ENCODE measurements at places on chromosomes 2 and 18.
A peak's percentile ranks its signal among the peaks of the same experiment; 100 is the strongest.

GRCh38 chr2:240138254-240138984 is 2.0 kb downstream of the OTOS start:
- DNase-seq: no peak

- no peak for DNase-seq
Measured at GRCh38 chr18:57801761-57802212, 1.3 kb downstream of the ATP8B1 start.

DNA sequence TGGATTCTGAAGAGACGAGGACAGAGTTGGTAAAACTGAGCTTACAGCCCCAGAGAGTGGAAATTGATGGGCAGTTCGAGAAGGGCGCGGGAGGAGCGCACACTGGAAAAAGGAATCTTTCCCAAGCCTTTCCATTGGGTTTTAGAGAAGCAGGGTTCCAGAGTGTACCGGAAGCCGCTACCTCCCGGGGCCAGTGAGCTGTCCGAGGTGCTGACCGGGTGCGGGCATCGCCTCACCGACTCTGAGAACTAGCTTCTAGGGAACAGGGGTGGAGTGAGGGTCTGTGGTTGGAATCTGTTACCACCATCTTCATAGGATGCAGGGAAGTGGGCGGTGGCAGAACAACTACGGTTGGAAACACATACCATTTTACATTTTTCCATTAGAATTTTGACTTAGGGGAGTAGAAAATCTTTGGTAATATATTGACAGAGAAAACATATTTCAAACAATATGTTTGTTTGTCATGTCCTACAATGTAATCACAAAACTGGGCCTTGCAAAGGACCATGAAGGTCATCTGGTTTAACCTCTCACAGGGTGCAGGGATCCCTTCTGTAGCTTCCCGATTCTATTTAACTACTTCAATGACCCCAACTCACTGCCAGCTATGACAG is 724 bp downstream of the NMS start:
- DNase-seq: no peak

DNA sequence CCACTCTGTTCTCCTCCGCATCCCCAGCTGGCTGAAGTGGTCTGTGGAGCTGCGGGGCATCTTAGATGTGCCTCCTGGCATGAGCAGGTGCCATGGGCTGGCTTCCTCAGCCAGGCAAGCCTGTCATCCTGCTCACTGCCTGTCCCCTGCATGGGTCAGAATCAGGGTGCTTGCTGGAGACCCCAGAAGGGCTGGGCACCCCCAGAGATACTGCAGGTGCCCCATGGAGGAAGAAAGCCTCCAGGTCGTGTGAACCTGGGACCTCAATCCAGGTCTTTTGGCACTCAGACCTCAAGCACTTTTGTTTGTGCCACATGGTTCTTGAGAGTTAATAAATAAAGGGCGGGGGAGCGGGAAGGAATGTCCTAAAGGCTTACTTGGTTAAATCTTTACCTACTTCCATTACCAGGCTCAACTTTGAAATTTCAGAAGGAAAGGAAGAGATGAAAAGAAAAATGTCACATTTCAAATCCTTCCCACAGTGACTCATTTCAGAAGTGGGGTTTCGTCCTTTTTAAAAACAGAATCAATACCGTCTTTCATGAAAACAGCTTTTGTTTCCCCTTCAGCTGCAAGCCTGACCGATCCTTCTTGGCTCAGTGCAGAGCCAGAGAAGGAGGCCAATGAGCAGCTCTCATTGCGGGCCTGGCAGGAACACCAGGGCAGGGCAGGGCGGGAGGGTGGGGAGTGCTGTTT is 69.9 kb downstream of the RHOB start:
- DNase-seq: no peak

GRCh38 chr2:172647439-172647838 is 88.2 kb upstream of the RAPGEF4 start:
- DNase-seq: no peak

- DNase-seq: no peak
Measured at GRCh38 chr2:46569061-46569560, 89.7 kb downstream of the TMEM247 start.

DNA sequence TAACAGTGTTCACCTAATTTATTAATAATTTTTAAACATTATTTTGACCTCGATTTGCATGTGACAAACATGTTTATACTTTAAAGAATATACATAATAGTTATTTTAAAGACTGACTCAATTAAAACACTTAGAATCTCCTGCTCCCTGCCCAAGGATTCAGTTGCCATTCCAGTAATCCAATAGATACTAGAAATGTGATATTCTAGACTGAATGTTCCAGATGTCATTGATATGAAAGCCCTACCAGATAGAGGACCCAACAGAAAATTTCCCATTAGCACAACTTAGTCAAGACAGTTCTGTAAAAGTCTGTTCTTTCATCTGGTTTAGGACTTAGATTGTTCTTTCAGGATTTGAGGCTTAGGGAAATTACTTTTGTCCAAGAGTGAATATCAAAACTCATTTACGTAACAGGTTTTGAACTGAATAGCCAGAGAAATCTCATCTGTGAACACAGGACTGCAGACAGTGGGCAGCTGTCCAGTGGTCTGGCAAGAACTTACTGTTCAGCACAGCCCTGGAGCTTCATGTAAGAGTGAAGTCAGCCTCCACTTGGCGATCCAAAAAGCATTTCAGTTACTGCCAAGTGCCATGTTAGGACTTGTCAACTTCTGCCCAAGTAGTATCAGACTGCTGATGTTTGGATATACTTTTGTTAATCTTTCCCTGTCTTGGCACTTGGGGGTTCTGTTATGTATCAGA is 77.5 kb downstream of the OSBPL6 start:
- no peak for DNase-seq

GRCh38 chr2:231187736-231188505 is 10.5 kb upstream of the ARMC9 start:
- no peak for DNase-seq

DNA sequence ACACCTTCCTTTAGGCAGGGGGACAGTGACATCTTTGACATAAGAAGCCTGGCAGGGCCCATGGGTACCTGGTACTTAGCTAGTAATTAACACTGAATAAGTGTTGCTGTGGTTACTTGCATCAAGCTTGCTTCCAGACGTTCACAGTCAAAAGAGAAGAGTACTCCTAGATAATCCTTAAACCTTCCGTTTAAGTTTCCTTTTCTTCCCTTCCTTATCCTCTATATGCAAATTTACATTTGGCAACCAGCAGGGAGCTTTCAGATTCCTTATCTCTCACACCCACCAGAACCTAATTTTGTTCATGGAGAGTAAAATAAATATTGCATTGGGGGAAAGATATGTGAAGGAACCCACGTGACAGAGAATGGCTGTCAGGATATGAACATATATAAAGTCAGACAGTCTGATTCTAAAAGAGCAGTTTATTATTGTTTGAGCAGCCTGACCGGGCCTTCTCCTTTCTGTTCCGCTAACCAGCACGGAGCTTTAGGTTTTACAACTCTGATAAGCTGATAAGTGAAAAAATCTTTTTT is 7.8 kb upstream of the RAB31 start:
- DNase-seq: no peak

GRCh38 chr2:18046017-18046416 is 167.6 kb downstream of the KCNS3 start:
- DNase-seq: no peak

DNA sequence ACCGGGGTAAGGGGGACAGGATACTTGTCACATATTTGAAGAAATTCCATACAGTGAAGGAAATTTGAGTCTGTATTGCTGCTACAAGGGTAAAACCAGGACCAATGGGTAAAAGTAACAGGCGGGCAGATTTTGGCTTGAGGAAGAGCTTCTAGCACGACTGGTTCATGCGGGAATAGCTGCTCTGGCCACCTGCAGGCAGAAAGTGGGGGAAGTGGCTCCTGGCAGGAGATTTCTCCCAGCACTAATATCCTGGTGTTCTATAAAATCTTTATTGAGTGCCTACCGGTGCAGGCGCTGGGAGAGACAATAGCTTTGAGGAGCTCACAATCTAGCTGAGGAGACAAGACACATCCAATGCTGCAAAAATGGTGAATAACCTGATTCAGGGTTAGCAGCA is 198.5 kb downstream of the LOXHD1 start:
- no peak for DNase-seq

GRCh38 chr18:61887838-61888237 is 5.0 kb downstream of the RNF152 start:
- DNase-seq: no peak

DNA sequence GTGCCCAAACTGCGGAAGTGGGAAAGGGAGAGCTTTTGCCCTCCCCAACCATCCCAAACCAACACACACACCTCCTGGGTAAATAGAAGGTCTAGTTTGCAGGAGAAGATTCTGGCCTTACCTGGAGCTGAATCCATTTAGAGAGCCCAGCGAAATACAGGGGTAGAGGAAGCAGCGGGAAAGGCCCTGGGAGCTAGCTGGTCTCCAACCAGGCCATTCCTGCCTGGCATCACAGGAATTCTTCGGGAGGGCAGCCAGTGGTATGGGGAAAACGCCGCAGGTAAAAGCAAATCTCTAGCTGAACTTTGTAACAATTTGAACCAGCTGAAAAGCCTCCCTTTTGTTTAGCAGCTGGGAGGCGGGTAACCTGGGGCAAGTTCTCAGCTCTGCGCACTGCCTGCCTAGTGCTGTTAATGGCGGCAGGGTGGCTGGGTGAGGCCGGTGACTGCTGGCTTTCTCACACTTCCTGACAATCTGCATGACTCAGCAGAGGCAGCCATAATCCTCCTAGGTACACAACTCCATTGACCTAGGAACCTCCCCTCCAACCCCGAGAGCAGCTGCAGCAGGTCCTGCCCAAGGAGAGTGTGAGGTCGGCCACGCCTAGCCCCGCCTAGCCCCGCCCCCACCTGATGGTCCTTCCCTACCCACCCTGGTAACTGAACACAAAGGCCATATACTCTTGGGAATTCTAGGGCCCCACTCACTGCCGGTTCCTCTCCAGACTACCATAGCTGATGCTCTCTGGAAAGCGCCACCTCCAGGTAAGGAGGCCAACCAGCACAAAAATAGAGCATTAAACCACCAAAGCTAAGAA is 483.8 kb upstream of the REG3G start:
- DNase-seq: no peak

DNA sequence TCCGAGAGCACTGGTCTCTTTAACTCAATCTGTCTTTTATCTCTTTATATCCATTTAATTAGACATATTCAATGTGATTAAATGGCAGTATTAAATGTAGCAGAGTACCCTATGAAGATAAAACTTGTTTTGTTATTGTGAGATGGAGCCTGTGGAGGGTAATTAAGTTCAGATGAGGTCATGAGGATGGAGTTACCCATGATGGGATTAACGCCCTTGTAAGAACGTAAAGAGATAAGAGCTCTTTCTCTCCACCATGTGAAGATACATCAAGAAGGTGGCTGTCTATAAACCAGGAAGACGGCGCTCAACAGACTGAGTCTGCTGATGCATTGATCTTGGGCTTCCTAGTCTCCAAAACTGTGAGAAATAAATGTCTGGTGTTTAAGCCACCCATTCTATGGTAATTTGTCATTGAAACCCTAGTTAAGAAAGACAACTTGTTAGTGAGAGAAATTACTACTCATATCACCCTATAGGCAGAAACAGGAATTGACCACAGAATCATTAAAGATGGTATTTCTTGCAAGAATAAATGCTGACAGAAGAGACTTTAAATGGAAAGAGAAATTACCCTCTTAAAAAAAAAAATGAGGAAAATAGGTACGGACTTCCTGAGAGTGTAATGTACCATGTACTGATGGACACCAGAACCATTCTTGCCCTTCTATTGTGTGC is 738.7 kb upstream of the CHAC2 start:
- DNase-seq: no peak

- DNase-seq: no peak
Measured at GRCh38 chr18:32669549-32670165, 103.2 kb downstream of the KLHL14 start.

- DNase-seq: peak; percentile 78
Measured at GRCh38 chr2:174341293-174341994, 6.7 kb downstream of the SP9 start.

DNA sequence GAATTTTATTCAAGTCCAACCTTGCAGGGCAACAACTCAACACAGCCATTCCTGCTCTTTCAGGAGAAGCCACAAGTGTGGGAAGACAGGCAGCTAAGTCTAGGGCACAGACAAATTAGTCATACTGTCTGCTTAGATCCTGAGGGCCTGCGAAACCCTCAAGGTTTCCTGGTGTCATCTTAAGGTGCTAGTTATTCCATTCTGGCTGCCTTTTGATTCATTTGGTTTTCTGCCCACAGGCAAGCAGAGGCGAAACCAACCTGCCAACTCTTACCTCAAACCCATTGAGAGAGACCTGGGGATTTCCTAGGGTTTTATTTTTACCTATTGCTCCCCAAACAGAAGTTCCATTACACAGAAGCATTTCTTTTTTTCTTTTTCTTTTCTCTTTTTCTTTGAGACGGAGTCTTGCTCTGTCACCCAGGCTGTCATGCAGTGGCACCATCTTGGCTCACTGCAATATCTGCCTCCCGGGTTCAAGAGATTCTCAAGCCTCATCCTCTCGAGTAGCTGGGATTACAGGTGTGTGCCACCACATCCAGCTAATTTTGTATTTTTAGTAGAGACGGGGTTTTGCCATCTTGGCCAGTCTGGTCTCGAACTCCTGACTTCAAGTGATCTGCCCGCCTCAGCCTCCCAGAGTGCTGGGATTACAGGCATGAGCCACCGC is 23.7 kb upstream of the SCYGR1 start:
- DNase-seq: peak; percentile 76

DNA sequence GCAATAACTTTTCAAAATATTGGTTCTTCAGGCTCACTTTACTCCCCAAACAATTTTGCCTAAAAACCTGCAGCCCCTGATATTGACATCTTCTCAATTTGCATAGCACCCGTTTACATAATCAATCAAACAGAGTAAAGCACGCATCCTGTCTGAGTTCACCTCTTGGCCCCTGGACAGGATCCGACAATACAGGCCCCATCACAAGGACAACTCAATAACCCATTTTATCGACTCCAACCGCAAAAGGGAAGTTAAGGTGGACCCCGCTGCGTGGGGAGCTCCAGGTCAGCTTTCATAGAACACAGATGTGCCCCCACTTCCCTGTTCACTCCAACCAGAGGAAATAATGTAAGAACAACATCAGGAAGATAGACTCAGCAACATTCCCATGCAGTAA is 44.7 kb downstream of the TTC32 start:
- DNase-seq: no peak

- no peak for DNase-seq
Measured at GRCh38 chr2:240911641-240912265, 5.6 kb downstream of the CROCC2 start.

GRCh38 chr2:102632380-102633175 is 13.2 kb downstream of the SLC9A2 start:
- no peak for DNase-seq

- DNase-seq: no peak
Measured at GRCh38 chr2:52475590-52475989, 1292.0 kb upstream of the CHAC2 start.

GRCh38 chr2:65057391-65058052 is 1.3 kb downstream of the CEP68 start:
- DNase-seq: peak; percentile 72

- DNase-seq: no peak
Measured at GRCh38 chr2:182726473-182726872, 10.4 kb downstream of the DNAJC10 start.

- DNase-seq: no peak
Measured at GRCh38 chr2:96402591-96402990, 67.0 kb downstream of the NCAPH start.

GRCh38 chr2:190637281-190637734 is 11.6 kb upstream of the NAB1 start:
- DNase-seq: no peak
